CD8-positive, alpha-beta memory T cell (primary cell): ENCODE measurements at places on chromosomes 16 and 17.
A peak's percentile ranks its signal among the peaks of the same experiment; 100 is the strongest.

DNA sequence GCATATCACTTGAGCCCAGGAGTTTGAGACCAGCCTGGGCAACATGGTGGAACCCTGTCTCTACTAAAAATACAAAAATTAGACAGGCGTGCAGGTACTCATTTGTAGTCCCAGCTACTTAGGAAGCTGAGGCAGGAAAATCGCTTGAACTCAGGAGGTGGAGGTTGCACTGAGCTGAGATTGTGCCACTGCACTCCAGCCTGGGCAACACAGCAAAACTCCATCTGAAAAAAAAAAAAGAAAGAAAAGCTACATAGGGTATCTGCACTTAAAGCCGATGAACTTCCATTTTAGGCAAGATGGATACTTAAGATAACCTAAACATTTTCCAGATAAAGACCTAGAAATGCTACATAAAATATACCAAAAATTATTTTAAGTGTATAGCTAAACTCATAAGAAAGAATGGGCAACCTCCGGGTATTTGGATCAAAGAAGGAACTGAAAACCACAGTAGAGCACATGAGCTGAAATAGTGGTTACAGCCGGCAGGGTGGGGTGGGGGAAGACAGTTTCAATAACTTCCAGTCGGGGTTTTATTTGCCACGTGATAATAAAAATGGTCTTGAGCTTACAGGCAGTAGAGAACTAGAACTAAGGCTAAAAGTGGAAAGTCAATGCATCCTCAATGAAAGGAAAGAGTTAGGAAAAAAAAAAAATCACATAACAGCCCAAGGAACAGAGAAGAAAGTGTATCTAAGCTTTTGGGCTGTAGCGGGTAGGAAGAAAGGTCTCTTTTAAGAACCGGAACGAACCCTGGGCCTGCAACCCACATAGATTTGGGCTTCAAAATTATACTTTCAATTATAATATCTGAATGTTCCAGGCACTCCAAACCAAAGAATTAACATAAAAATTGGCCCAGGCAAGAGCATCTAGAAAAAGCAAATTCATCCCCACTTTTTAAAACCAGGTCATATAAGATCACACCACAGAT lies 53.1 kb downstream of the CFDP1 start:
- DNase-seq, result no peak

GRCh38 chr16:3459401-3460090 lies 16.1 kb downstream of the NAA60 start:
- DNase-seq, result no peak

DNA sequence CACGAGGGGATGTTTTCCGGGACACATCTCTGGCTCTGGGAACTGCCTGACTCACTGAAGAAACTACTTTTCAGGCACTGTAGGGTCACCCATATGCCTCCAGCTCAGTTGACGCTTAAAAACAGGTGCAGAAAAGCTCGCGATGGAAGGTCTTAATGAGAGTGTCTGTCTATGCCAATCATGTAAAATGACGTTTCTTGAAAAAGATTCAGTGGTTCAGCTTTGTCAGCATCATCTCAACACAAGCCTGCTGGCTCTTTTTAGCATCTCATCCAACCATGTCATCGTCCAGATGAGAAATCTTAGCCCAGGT lies 27.5 kb downstream of the OR1D5 start:
- no peak for DNase-seq

DNA sequence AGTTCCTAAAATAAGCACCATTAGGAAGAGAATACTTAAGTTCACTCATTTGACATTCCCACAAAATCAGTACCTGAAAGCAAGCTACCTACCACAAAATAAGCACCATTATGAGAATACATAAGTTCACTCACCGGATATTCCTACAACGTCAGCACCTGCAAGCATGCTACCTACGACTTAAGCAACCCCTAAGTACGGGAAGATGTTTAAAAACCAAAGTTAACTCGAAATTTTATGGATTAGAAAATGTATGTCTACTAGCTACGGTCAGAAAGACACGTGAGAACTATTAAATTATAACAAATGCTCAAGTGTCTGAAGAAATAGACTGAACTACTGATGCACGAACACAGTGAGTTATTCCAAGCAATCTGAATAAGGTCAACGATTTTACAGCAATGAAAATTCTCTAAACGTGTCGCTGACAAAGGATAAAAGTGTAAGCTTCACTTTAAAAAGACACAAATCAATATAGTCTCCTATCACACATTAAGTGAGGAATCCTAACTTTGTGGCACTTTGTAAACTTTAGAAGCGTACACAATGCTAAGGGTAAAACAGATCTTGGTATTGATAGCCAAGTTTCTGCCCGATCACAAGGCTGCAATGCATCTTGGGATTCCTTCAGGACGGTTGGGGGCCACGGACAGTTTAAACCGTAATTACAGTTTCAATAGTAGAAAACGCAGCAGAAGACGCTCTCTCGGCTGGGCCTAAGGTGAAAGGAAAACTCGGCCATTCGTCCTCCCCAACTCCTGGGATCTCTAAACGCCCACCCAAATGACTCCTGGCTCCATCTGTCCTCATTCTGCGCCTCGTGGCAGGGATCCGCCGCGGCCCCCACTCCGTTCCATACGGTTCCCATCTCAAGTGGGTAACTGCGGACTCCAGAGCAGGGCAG lies 1.3 kb downstream of the GSPT1 start:
- peak; percentile 13 for DNase-seq

- DNase-seq, result no peak
Measured at GRCh38 chr16:87792205-87792565, 26.4 kb upstream of the KLHDC4 start.

GRCh38 chr16:31334934-31335333 lies 20.0 kb upstream of the ITGAX start:
- DNase-seq, result no peak

DNA sequence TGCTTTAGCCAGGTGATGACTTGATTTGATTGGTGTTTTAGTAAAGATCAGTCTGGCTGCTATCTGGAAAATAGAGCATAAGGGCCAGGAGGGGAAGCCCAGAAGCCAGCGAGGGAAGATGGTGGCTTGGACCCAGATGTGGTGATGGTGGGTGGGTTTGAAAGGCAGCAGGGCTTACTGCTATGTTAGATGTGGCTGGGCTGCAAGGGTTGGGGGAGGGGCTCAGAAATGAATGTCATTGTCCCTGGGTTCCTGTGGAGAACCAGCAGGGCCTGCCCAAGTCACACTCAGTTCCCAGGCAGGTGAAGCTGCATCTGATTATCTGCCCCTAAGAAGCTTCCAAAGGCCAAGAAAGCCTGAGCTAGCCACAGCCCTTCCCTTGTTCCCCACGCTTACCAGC lies 71.7 kb upstream of the BRD7 start:
- DNase-seq, result no peak

DNA sequence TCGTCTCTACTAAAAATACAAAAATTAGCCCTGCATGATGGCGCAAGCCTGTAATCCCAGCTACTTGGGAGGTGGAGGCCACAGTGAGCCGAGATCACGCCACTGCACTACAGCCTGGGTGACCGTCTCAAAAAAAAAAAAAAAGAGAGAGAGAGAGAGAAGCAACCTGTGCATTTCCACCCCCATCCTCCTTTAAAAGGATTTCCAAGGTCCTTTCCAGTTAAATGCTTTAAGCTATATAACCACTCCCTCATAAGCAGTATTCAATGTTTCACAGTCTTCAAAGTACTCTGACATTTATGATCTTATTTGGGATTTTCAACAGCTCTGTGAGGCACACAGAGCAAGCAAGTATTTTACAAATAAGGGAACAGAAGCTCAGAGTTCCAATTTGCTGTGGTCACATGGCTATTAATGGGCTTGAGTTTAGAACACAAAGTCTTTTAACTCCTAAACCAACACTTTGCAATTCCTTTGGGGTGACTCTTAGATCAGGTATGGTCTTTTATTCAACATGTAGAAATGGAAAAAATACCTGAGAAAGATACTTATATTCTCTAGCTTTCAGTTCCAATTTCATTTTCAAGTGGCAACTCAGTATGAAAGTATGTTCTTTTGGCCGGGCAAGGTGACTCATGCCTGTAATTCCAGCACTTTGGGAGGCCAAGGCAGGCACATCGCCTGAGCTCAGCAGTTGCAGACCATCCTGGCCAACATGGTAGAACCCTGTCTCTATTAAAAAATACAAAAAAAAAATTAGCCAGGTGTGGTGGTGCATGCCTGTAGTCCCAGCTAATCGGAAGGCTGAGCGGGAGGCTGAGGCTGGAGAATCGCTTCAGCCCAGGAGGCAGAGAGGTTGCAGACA lies 31.3 kb downstream of the SPOP start:
- no peak for DNase-seq
